ENCODE measurements at places on chromosomes 2 and 18.
A peak's percentile ranks its signal among the peaks of the same experiment; 100 is the strongest.

DNA sequence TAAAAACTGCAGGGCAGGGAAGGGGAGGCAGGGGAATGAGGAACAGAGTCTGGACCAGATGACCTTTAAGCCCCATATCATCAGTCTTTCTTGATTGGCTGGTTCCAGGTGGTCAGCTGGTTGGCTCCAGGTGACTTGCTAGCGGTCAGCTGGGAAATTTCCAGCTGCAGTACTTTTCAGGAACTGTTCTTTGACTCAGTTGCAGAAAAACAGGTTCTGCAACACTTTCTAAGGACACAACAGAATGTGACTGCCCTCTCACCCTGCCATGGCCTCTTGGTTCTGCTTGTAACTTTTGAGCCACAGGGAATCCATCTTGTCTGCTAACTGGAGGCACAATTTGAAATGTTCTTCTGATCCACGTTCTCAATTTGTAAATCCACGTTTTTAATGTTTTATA, 278.3 kb upstream of the LRATD1 start:
- no peak for DNase-seq

- no peak for DNase-seq
Observed at GRCh38 chr18:34659579-34660517, 50.2 kb upstream of the DTNA start.

- DNase-seq: peak; percentile 6
Observed at GRCh38 chr2:122704109-122704563, 948.7 kb downstream of the TSN start.

DNA sequence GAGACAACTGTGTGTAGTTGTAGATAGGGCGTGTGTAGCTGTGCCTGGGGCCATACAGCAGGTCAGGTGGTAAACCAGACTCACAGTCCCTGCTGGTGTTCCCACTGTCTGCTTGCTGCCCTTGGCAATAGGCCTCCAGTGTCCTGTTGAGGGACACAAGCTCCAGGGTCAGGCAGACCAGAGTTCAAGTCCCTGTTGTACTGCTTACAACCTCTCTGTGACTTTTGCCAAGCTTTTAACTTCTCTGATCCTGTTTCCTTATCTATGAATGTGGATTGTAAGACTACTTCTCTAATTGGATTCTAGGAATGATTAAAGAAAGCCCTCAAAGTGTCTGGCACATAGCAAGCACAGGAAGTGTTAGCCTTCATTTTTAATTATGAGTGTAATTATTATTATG, 68.6 kb downstream of the MERTK start:
- no peak for DNase-seq

DNA sequence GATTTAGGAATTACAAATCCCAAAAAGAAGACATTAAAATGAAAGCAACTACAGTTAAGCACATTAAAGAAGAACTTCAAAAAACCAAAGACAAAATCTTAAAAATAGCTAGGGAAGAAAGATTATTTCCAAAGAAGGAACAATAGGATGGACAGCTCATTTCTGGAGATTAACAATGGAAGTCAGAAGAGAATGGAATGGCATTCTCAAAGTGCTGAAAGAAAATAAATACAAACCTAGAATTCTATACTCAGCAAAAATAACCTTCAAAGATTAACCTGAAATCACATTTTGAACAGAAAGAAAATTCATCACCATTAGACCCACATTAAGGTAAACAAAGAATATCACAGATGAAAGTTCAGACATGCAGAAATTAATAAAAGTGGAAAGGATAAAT, 229.2 kb downstream of the HDAC4 start:
- DNase-seq: no peak

DNA sequence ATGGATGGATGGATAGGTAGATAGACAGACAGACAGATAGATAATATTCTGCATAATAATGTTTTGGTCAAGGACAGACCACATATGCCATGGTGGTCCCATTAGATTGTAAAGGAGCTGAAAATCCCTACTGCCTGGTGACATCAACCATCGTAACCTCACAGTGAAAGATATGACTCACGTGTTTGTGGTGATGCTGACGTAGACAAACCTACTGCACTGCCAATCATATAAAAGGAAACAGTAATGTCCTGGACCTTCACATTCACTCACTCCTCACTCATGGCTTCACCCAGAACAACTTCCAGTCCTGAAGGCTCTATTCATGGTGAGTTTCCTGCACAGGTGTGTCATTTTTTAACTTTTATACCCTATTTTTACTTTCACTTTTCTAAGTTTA, 202.9 kb upstream of the TPO start:
- DNase-seq: peak; percentile 8

- DNase-seq: peak; percentile 25
Observed at GRCh38 chr2:148023861-148024260, 3.0 kb downstream of the MBD5 start.

DNA sequence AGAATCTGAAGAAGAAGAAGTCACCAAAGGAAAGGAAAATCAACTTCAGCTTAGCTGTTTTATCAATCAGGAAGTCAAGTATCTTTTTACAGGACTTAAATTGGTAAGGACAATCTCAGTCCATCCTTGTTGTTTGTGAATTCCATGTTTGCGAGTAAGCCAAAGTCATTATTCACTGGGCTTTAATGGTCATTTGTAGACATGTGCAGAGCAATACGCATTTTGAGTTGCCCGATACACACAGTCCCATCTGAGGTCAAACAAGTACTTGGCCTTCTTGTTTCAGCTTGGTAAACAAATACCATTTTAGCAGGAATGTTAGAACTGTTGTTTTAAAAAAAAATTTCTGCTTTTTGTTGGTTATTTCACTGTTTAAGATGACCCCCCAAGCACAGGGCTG, 40.9 kb downstream of the USP14 start:
- DNase-seq: no peak

DNA sequence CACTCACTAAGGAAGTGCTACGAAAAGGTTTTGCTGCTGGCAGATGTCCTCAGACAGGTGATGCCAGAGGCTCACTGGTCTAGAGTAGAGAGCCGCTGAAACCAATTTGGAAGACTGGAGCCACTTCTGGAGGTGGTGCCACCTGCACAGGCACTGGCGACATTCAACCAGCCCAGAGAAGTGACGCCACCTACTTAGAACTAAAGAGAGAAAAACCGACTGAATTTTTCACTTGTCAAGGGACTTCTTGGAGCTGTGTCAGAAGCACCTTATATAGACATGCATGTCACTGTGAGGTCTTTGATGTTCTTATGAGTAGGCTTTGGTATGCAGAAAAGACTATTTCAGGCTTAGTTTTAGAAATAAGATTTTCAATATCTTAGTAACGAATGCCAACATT, 71.4 kb downstream of the BOD1L2 start:
- DNase-seq: no peak

GRCh38 chr2:127591221-127591923, 54.6 kb upstream of the GPR17 start:
- peak; percentile 44 for DNase-seq

DNA sequence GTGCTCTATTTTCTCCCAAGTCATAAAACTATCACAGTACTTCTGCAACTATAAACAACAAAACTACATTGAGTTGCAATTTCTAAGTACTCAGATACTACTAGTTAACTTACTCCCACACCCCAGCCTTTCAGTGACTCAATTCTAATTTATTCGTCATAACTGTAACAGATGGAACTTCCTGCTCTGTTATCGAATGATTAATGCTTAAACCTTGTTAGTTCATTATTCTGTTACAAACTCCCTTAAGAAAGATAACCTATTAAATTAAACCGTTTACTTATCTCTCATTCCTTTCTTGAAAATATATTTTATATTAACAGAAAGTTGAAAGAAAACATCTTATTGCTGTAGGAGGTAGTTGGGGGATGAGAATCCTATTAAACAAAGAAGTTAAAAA, 17.0 kb downstream of the TNFAIP6 start:
- peak; percentile 66 for DNase-seq

- DNase-seq: no peak
Observed at GRCh38 chr2:71832844-71833243, 314.8 kb downstream of the CYP26B1 start.

GRCh38 chr2:222439692-222440091, 15.3 kb downstream of the SGPP2 start:
- DNase-seq: no peak

DNA sequence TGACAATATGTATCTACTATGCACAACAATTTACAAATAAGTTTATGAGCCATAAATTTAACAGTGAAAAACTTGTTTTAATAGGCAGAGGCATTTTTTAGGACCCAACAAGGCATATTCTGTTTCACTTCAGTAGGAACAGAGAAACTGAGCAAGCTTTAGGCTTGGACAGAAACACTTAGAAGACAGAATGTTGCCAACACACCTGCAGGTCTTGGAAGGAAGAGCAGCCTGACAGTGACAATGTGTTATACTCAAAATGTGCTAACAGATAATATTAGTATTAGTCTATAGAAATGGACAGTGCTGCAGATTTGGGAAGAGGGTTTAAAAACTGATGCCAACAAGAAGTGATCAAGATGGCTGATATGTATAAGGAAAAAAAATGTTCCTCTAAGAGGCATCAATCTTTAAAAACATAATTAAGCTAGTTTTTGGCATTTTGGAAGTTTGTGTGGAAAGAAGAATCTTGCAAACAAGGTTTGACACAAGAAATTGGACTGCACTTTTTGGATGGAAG, 297.1 kb upstream of the FSIP2 start:
- no peak for DNase-seq

GRCh38 chr18:3867236-3867635, 417.3 kb downstream of the TGIF1 start:
- DNase-seq: no peak

- no peak for DNase-seq
Observed at GRCh38 chr2:187001248-187001647, 152.3 kb upstream of the ZSWIM2 start.

- DNase-seq: no peak
Observed at GRCh38 chr2:130313812-130314334, 28.8 kb upstream of the IMP4 start.

GRCh38 chr2:9737053-9737875, 106.0 kb upstream of the TAF1B start:
- no peak for DNase-seq

GRCh38 chr18:43414006-43414405, 136.7 kb upstream of the SYT4 start:
- DNase-seq: no peak

- no peak for DNase-seq
Observed at GRCh38 chr18:13545955-13546354, 180.4 kb downstream of the FAM210A start.

DNA sequence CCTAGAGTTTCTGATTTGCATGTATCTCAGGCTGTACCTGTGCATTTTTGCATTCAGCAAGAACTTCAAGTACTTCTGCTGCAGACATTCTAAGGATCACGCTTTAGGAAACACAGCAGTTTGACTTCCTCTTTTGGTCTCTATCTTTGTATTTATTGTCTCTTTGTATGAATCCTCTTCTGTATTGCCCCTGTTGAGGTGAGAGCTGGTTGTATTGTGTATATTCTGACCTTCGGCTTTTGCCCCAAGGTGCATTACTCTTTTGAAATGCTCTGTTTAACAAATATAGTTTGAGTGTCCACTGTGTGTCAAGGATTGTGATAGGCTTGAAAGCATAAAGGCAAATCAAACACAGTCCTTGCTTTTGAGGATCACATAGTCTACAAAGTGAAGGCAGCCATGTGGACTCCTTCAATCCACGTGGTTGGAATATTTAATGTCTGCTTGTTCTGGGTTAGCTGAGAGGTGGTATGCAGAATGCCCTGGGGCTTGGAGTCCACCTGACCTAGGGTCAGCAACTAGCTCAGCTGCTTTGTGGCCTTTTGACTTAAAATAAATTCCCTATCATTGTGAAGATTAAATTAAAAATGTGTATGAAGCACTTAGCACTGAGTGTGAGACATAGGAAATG, 108.1 kb downstream of the LYPD6 start:
- DNase-seq: no peak

GRCh38 chr2:129653246-129653645, 326.2 kb upstream of the RAB6C start:
- DNase-seq: no peak

DNA sequence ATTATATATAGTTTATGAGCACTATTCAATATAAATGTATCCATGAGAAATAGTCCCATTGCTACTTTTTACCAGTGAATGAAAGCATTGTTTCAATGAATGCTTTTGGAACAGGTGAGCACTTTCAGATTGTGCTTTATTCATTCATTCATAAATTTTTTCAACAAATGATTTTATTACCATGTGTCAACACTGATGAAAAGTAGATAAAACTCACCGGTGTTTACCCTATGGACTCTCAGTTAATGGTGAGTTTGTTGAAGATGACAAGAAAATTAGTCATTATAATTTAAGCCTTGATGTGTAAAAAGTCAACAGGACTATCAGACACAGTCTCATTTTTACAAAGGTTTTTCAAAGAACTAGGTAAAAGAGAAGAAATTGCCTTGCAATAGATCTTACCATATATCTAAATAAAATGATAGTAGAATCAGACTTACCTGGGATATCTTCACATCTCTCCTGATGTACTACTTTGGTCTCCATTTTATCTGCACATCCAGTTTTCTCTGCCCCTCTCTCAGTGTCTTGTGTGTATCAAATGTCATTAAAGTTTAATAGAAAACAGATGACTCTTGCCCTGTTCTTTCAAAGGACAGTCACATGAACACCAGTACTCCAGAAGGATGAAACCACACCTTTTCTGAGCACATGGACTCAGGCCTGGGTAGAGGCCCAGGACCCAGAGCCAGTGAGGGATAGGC, 325.3 kb upstream of the RND3 start:
- DNase-seq: no peak

GRCh38 chr2:237210763-237211162, 125.1 kb downstream of the COPS8 start:
- DNase-seq: no peak

GRCh38 chr2:127672341-127673224, 2.7 kb downstream of the LIMS2 start:
- no peak for DNase-seq

DNA sequence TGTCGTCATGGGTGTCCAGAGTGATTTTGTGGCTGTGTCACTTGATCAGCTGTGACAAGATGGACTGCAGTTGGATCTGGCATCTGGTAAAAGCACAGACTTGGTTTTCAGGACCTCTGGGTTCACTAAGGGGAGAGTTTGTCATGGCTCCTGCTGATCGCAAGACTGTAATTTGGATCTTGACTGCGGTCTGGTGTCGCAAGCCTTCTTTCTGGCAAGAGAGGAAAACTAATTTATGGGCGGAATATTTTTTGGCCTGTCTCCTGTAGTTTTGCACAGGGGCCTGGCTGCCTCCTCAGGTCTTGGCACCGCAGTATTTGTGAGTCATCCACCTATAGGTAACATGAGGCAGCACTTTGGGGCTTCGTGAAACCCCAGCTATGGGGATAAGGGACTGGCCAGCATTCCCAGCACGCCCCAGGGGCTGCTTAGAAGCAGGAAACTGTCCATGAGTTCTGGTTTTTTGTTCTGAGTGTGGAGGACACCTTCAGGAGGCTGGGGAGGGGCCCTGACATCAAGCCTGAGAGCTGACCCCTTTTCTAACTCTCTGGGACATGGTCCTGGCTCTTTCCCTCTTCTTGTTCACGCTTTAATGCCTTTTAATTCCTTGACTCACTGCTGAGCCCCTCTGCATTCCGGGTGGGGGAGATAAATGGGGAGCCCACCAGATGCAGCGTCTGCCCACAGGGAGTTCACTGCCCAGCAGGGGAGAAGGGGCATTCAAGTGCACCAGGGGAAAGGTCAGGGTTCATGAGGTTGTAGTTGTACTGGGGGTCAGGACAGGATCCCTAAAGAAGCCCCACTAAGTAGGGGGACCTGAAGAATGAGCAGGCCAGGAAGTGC, 12.2 kb downstream of the SH3BP4 start:
- no peak for DNase-seq

GRCh38 chr2:149017116-149017985, 21.1 kb upstream of the LYPD6B start:
- DNase-seq: peak; percentile 71

GRCh38 chr2:23900541-23901322, 26.2 kb downstream of the ATAD2B start:
- DNase-seq: peak; percentile 6

Data from activated CD4-positive, alpha-beta T cell treated with anti-CD3 and anti-CD28 coated beads, Interleukin-2, Interleukin-4, amounts not matched to agents 100 ng/mL and 50 ng/mL, durations not matched to agents 16 hours and 8 hours (primary cell).